MCF 10A (cell line): ENCODE measurements at places on chromosomes 3 and 15. TPM values are rescaled to one million over a fixed set of nuclear protein-coding genes. Genes with fewer than 3 reads are reported as not detected.

The COX17 gene
- 47.9 and 55.4 TPM in 2 replicates for total RNA-seq

The TCF12 gene
- total RNA-seq: 140 and 163 TPM in 2 replicates

- H3K4me3 ChIP-seq: no peak overlapping the region
- DNase-seq: peak; percentile 35
- H3K36me3 ChIP-seq: no peaks in the 10 kb centered on the region
- H3K4me1 ChIP-seq: no peaks in the 10 kb centered on the region
- no peak overlapping the region for H3K27ac ChIP-seq
These were observed 50.9 kb downstream of the HCN4 start for GRCh38 chr15:73317651-73318462.

GRCh38 chr3:165549037-165549436 lies 288.2 kb downstream of the BCHE start:
- H3K4me1 ChIP-seq: peaks cover 6% of the 10 kb centered on the region
- no peaks in the 10 kb centered on the region for H3K27me3 ChIP-seq
- DNase-seq: peak; percentile 19

DNA sequence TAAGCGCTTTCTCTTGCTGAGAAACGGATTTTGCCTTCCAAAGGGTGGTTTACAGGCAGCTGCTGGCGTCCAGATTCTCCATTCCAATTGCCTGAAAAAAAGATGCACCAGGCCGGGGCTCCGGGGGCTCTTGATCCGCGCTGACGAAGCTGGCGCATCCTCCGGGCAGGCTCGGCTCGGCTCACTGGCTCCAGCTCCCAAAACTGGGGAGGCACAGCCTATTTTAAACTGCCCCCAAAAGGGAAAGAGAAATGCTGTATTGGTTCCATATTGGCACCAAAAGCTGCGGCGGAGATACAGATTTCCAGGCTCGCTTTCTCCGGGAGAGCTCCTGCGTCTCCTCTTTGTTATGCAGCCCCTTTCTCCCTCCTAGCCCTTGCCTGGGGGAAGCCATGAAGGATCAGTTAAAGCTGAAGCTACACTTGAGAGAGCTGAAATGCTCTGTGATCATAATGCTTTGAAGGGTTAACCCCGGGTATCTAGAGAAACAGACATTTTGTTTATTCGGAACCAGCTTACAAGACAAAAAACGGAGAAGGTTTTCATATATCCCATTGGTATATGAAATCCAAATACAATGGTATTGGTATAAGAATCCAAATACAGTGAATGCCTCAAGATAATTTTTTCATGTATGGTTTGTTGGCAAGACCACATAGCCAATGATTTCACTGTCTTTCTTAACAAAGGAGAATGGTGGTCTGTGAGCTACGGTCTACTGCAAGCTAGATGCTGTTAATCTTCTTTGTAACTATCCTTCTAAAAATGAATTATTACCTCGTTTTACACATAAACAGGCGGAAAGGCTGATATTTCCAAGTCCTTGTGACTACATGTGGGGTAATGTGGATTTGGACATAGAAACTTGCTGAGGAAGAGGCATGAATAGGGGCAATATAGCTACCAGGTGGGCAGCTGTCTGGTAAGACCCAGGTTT lies 693 bp downstream of the CD200 start:
- no peaks in the 10 kb centered on the region for H3K36me3 ChIP-seq
- no peak for DNase-seq
- no peaks in the 10 kb centered on the region for H3K27me3 ChIP-seq
- H3K4me3 ChIP-seq: peak overlapping the region; percentile 73
- H3K4me1 ChIP-seq: no peaks in the 10 kb centered on the region
- H3K27ac ChIP-seq: no peak overlapping the region

DNA sequence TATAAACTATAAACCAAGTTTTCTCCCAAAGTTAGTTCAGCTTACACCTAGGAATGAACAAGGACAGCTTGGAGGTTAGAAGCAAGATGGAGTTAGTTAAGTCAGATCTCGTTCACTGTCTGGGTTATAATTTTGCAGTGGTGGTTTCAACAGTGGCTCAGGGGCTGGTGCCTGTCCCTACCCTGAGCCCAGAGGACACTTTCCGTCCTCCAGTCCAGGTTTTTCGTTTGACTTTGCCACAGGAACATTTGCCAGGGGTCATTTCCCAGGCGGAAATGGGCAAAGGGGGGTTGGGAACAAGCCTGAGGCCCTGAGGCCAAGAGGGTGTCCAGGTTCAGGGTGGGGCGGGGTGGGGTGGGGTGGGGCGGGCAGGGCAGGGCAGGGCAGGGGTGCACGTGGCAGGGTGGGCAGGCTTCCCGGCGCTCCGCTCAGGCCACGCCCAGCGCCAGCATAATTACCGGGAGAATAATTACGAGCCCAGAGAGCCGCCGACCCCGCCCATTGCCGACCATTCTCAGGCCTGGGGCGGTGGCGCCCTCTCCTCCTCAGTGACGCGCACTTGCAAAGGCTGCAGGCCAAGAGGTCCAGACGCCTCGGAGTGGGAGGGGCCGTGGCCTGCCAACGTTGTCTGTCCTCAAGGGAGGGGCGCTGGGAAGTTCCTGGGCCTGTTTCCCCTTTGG lies 70.4 kb downstream of the KLF13 start:
- H3K27ac ChIP-seq: peak overlapping the region; percentile 87
- no peak overlapping the region for H3K4me3 ChIP-seq
- H3K36me3 ChIP-seq: no peaks in the 10 kb centered on the region
